HCEC 1CT (cell line): ENCODE measurements at places on chromosomes 1 and 21.

DNA sequence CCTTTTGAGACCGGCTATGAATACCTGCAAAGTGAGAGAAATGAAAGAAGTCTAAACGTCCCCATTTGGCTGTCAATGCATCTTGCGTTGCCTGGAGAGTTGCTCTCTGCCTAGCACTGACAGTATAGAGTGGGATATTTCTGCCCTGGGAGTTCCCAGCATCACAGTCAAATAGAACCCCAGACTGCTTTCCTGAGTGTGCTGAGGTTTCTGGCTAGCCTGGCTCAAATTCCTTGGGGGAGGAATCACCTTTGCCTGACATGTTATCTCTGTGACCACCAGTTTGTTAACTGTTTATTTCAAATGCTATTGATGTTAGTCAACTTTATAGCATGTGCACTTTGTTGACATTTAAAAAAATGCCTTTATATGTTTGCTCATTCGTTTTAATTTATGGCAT, 212.0 kb upstream of the FAM78B start:
- DNase-seq = no peak

- no peak for DNase-seq
Measured at GRCh38 chr1:17520041-17520440, 19.5 kb upstream of the ARHGEF10L start.

DNA sequence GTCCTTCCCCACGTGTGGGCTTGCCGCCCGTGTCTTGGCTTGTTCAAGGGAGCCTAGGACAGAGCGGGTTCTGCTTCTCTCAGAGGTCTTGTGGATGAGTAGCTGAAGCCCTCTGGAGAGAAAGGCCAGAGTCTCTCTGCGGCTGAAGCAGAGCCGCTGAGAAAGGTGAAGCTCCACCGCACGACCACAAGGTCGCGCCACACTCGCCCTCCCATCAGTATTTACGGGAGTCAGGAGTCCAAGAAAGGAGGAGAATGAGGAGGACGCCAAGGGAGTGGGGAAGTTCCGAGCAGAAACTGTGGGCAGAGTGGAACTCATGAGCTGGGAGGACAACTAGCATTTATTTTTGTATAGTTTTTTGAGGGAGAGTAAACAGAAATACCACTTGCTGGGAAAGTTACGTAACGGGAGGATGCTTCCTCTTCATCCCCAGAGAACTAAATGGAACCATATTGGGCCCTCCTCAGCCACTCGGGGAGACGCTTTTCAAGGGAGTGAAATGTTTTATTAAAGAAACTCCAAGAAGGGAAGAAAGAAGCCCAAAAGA, 51.6 kb upstream of the HAO2 start:
- DNase-seq = no peak

- no peak for DNase-seq
Measured at GRCh38 chr1:172279939-172280636, 140.4 kb upstream of the C1orf105 start.

GRCh38 chr21:29104239-29104708, 26.2 kb upstream of the MAP3K7CL start:
- DNase-seq = no peak

DNA sequence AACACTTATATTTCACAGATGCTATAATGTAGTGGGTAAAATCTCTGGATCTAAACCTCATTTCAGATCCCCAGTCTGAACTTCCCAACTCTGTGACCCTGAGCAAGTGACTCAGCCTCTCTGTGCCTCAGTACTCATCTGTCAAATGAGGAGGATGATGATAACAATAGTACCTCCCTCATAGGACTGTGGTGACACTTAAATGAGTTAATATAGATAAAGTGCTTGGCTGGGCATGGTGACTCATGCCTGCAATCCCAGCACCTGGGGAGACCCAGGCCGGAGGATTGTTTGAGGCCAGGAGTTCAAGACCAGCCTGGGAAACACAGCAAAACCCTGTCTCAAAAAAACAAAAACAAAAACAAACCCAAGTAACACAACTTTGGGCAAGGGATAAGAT, 4.7 kb upstream of the ECE1 start:
- DNase-seq = peak; percentile 42

DNA sequence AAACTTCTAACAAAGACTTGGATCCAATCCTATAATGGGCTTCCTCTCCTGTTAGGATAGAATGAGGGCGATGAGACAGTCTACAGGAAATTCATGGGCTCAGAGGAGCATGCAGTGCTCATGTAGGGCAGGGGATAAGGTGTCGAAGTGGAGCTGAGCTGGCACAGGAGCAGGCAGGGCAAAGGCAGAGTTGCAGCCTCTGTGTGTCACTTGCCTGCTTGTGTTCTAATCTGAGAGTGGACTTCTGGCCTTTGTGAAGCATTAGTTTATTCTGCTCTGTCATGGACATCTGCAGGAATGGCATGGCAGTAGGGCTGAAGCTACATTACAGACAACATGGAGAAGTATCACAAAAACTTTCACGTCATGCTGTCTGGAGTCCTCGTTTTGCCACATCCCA, 32.6 kb downstream of the LHX8 start:
- no peak for DNase-seq

DNA sequence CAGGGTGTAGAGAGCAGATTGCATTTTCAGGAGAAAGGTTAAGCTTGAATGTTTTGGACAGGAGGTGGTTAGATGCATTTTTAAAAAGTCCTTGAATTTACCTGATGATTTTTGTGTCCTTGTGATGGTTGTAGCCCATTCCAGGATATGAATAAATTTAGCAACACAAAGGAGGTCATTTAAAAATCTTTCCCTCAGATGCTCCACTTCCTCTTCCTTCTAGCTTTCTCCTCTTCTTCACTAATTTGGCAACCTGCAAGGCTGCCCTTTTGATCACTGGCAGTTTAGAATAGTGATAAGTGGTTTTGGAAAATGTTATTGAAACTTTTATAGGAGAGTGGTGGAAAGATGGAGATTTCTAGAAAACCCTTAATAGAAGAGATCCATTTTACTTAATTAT, 124.0 kb downstream of the LMO4 start:
- DNase-seq = no peak

GRCh38 chr1:18918417-18918816, 16.1 kb upstream of the ALDH4A1 start:
- DNase-seq = no peak

GRCh38 chr1:162204129-162204822, 134.8 kb downstream of the NOS1AP start:
- DNase-seq = no peak

DNA sequence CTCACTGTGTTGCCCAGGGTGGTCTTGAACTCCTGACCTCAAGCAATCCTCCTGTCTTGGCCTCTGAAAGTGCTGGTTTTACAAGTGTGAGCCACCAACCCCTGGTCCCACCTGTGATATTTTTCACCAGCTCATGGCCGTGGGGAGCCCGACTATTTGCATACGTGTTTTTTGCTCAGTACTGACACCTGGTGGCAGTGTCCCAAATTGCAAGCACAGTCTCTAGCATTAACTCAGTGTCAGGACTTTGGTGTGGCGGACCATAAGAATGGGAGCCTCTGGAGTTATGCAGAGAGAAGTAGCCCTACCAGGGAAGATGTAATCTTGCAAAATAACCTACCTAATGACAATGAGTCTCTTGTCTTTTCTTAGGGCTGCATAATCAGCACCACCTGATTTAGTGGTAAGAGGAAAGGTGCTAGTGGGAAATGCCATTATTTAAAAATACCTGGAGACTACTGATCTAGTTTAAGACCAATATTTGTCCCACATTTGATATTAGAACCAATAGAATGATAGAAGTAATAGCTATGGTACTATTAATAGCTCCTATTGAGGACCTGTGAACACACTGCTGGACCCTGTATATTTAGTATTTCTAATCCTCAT, 305.4 kb downstream of the DISC1 start:
- DNase-seq = no peak

GRCh38 chr1:180974236-180974635, 48.4 kb downstream of the STX6 start:
- no peak for DNase-seq

DNA sequence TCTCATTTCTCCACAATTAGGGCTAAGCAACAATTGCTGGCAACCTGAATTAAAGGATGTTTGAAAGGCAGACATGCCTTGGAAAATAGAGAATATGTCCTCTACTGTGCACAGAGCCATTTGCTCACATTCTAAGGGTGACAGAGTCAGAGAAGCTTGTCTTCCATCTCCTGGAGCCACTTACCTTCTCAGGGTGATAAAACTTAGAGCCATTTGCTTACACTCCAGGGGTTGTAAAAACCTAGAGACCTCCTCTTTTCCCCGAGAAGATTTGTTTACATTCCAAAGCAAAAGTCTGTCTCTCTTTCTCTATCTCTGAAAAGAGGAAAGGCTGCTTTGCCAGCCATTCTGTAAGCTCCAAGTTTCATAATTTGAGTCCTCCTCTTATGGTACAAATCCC, 61.3 kb downstream of the LBR start:
- no peak for DNase-seq

DNA sequence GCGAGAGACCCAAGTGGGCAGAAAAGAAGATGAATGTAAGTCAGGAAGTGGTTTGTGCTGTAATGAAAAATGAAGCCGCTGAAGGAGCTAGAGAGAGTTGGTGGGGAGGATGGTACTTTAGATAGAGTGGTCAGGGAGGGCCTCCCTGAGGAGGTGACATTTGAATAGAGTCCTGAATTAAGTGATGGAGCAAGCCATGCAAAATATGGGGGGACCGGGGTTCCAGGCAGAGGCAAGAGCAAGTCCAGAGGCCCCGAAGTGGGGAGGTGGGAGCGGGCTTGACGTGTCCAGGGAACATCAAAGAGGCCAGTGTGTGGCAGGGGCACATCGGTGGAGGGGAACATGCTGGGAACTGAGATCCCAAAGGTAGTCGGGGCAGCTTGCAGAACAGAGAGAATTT, 43.1 kb downstream of the OPRD1 start:
- DNase-seq = no peak

DNA sequence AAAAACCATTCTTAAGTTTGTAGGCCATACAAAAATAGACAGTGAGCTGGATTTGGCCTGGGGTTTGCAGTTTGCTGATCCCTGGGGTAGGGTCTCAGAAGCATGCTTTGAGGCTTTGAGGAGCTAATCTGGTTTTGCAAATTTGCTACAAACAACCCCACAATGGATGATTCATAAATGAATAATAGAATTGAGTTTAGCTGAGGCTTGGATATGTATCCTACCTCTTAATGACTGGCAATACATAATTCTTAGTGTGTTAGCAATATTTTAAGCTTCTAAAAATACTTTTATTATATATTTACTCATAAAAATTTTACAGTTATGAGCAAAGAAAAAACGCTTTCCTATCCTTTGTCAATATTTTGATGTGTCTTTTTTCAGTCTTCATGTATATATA, 50.6 kb downstream of the ROR1 start:
- peak; percentile 50 for DNase-seq

- no peak for DNase-seq
Measured at GRCh38 chr1:110185181-110185580, 24.9 kb upstream of the KCNC4 start.
